ENCODE measurements at places on chromosomes 13 and 19.
A peak's percentile ranks its signal among the peaks of the same experiment; 100 is the strongest.

- peak; percentile 54 for DNase-seq
Observed at GRCh38 chr19:45676851-45677263, 8.8 kb downstream of the GIPR start.

- no peak for DNase-seq
Observed at GRCh38 chr19:54341295-54341694, 2.3 kb upstream of the LILRA4 start.

DNA sequence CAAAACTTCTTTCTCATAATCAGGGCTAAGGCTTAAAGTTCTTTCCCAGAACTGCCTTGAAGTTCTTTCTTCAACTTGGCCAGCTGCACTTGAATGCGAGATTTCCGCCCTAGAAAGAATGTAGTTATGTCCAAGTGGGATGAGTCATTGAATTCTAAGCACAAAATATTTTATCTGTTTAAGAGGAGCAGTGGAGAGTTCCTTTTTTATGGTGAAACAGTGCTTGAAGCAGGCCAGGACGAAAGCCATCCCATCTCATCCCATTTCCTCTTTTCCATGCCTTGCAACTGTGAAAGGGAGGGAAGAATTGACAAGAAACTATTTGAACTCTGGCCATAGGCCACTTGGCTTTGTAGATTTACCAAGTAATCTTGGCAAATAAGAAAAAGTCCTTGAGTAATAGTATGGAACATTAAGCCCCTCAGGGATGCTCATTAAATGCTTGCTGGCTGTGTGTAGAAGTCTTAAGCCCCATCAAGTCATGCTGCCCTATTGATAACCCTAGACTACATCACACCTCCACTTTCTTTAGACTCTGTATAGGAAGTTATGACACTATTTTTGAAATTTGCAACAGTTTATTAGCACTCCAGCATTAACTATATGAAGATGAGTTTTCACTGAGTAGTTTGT is 174.5 kb downstream of the KCTD12 start:
- no peak for DNase-seq

- no peak for DNase-seq
Observed at GRCh38 chr13:91572944-91573598, 174.7 kb downstream of the GPC5 start.

DNA sequence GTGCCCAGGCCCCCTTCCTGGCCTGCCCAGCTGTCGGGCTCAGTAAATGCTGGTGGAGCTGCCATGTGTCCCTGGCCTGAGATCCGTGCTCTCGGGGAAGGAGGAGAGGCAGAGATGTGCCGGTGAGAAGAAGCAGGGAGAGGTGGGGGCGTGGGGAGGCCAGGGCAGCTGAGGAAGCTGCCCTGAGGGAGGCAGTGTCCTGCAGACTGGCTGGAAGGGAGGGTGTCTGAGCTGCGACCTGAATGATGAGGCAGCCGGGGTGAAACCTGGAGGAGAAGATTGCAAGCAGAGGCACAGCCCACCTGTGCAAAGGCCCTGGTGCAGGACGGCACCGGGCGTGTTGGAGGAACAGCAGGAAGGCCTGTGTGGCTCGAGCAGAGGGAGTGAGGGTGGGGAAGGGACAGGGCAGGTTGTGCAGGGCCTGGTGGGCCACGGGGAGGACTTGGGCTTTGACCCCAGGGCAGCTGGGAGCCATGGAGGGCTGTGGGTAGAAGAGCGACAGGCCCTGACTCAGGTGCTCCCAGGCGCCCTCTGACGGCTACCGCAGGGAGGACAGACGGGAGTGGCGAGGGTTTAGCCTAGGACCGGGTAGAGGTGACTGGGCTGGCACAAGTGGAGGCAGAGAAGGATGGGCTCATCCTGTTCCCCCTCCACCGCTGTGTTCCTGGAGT is 14.0 kb upstream of the CELF5 start:
- peak; percentile 85 for DNase-seq

GRCh38 chr13:25886438-25887214 is 165.2 kb downstream of the SHISA2 start:
- peak; percentile 36 for DNase-seq

GRCh38 chr19:6499052-6499790 is 2.9 kb downstream of the TUBB4A start:
- no peak for DNase-seq

DNA sequence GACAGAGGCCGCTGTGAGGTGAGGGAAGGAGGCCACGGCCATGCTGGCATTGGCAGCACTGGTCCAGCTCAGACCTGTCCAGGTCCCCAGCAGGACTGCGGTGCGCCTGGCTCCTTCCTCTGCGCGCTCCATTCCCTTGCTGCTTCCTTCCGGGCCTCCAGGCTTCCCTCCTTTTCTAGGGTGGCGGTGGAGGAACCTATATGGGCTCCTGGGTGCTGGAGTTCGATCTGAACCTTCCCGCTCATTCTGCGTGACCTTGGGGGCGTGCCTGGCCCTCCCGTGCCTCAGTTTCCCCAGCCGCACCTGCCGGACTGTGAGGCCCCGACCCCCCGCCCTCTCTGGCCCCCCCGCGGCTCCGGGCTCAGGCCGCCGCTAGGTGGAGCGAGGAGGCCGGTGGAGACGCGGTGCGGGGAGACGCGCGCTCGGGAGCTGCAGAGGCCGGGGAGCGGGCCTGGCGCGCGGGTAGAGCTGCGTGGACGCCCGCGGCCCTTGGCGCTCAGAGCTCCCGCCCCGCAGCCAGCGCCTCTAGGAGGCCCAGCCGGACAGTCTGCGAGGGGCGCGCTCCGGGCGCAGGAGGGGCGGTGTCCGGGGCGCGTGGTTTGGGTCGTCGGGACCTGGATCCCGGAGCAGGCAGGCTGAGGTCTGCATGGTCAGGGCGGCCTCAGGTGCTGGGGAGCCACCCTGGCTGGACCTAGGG is 29.9 kb downstream of the EFNA2 start:
- peak; percentile 41 for DNase-seq

- DNase-seq, result no peak
Observed at GRCh38 chr13:110420626-110421025, 113.5 kb downstream of the COL4A2 start.

- DNase-seq, result no peak
Observed at GRCh38 chr19:38033658-38034491, 126.9 kb downstream of the SIPA1L3 start.

GRCh38 chr13:37488726-37489125 is 109.8 kb downstream of the POSTN start:
- DNase-seq, result no peak

DNA sequence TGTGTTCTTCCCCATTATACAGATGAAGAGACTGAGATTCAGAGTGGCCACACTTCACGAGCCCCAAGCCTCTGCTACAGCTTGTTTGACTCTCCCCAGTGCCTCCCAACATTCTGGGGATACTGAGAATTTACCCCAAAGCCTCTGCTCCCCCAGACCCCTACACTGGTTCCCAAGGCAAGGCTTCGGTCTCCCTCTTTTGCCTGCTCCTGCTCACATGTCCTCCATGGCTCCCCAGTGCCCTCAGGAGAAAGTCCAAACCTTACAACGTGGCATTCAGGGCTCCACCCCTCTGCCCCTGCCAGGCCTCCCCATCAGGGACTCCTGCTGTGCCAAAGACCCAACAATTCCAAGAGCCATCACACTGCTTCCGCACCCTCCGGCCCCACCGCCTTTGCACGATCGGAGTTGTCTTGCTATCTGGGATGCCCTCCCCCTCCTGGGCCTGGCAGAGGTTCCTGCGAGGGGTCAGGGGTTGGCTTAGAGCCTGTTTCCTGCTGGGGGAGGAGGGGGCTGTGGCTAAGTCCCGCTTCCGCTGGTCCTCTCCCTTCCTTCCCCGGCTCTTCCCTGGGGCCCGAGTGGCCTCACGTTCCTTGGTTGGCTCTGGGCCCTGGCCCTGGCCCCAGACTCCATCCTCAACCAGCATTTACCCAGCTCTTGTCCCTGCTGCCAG is 15.4 kb downstream of the GTPBP3 start:
- no peak for DNase-seq

GRCh38 chr19:584240-585001 is 5.3 kb upstream of the HCN2 start:
- DNase-seq, result peak; percentile 69

DNA sequence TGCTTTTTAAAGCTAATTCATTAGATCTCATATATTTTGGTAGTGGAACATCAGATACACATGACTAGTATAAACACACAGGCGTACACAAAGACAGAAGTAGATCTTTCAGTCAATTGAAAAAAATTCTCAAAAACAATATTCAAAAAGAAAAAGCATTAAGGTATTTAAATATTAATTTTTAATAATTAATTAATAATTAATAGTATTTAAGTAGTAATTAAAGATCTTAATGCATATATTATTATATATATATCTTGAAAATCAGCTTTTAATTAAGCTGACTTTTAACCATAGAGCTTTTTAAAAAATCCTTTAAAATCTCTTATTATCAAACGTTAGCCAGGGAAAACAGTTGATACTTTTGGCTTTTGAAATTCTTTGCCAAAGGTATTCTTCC is 489.4 kb upstream of the PCDH20 start:
- no peak for DNase-seq

GRCh38 chr19:5142725-5143097 is 173.8 kb downstream of the KDM4B start:
- DNase-seq, result no peak

GRCh38 chr19:40278361-40279035 is 6.6 kb downstream of the AKT2 start:
- DNase-seq, result no peak

GRCh38 chr19:18156841-18157464 is 4.0 kb downstream of the PIK3R2 start:
- no peak for DNase-seq

DNA sequence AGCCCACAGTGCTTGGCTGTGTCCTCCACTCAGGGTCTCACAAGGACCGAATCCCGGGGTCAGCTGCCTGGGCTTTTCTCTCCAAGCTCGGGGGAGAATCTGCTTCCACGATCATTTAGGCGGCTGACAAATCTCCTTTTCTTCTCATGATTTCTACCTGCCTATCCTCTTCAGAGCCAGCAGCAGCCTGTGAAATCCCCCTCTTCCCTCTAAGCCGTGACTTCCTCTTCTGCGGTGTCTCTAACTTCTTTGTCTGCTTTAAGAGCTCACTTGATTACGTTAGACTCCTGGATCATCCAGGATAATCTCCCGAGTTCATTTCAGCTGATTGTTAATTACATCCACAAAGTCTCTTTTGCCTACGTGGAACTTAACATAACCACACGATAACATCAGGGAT is 22.5 kb upstream of the ZNF845 start:
- DNase-seq, result no peak

DNA sequence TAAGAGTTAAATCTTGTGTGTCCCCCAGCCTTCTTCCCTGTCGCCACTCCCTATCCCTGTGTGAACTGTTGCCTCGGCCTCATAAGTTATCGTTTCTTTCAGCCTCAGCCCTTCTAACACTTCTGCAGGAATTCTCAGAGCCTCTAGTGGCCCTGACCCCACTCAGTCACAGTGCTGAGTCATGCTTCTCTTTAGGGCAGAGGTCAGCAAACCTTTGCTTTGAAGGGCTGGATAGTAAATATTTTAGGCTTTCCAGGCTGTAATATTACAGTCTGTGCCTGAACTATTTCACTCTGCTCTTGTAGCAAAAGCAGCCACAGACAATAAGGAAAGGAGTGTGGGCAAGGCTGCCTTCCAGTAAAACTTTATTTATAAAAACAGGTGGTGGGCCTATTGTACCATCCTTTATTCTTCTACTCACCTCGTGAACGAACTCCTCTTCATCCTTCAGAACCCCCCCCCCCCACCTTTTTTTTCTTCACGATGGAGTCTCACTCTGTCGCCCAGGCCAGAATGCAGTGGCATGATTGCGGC is 22.1 kb downstream of the MYO9B start:
- no peak for DNase-seq

DNA sequence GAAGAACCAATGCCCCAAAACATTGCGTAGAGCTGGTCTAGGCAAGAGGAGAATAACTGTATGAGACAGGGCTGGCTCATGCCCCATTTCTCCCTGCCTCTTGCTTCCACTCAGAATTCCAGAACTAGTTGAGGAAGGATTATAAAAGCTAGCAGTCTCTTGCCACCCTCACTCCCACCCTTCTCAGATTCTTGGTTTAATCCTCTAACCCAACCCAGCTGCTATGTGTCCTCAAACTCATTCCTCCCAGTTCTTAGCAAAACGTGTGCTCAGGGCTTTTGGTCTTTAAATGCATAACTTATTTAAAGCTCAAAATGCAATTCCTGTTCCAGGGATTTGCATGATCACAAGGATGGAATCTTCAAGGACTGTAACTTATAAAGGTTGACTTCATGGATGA is 466.3 kb downstream of the COG6 start:
- no peak for DNase-seq

DNA sequence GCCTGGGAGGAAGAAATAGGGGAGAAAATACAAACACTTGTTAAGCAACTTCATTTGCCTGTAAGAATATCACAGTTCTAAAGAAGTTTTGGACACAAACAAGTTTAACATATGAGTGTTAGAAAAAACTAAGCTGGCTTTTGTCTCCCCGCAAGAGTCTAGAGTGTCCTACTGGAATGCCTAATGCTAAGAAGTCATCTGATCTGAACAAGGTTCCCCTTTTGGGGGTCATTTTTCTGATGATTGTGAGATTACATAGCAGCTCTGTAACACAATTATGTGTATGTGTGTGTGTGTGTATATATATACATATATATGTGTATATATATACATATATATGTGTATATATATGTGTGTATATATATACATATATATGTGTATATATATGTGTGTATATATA is 12.7 kb downstream of the DNMT1 start:
- DNase-seq, result no peak

- no peak for DNase-seq
Observed at GRCh38 chr19:30896554-30896953, 452.7 kb downstream of the TSHZ3 start.

DNA sequence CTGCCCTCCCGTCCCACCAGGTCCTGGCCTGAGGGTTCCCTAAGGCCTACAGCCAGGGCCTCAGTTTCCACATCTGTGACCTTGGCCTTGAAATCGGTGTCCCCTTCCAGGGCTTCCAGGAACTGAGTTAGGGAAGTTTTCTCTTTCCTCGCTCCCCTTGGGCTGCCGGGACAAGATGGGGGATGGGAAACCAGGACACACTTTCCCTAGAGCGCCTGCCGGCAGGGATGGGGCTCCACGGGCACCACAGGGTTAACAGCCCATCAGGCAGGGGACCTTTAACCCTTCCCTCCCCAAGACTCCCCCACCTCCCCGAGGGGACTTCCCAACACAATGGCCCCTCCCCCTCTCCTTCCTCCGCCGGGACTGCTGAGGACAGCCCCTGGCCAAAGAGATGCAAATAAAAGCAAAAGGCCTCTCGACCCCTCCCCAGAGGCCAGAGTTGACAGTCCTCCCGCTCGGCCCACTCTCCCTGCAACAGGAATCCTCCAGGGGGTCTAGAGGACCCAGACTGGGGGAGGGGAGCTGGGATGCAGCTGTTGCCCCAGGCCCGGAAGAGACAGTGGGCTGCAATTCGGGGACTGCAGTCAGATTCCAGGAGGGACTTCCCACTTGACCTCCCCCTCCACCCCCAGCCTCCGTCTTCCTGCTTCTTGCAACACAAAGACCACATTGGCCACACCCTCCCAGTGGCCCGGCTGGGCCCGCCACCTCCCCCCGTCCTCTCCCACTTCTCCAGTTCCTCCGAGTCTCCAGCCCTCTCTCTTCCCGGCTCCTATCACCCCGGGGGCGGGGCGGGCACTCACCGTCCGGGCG is 3.4 kb downstream of the BBC3 start:
- DNase-seq, result peak; percentile 75
